ENCODE measurements at places on chromosomes 13 and 19. TPM values are rescaled to one million over a fixed set of nuclear protein-coding genes. Genes with fewer than 3 reads are reported as not detected.
A peak's percentile ranks its signal among the peaks of the same experiment; 100 is the strongest.

DNA sequence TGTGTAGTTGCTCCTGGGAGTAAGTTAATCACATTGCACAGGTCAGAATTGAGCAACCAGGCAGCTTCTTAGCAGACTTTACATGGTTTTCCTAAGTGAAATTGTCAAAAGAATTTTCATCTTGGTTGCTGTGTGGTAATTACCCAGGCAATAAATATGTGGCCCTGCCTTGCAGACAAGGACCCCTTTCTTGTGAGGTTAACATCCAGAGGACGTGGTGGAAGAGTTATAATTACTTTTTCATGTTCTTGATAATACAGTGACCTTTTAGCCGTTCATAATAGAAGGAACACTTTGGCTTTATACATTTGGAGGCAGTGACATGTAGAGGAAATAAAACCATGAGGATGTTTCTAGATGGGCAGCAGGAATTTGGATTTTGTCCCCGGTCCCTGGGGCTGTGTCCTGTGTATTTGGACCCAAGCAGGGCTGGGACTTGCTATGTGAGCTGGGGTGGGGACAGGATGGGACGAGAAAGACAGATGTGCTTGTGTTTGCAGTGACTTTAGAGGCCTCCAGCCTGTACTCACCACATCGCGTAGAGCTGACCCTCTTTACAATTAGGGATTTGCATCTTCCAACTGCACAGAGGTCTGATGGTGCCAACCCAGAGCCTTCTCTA lies 156.2 kb downstream of the STK24 start:
- peaks cover 8% of the 10 kb centered on the region for H3K4me1 ChIP-seq
- DNase-seq = no peak

DNA sequence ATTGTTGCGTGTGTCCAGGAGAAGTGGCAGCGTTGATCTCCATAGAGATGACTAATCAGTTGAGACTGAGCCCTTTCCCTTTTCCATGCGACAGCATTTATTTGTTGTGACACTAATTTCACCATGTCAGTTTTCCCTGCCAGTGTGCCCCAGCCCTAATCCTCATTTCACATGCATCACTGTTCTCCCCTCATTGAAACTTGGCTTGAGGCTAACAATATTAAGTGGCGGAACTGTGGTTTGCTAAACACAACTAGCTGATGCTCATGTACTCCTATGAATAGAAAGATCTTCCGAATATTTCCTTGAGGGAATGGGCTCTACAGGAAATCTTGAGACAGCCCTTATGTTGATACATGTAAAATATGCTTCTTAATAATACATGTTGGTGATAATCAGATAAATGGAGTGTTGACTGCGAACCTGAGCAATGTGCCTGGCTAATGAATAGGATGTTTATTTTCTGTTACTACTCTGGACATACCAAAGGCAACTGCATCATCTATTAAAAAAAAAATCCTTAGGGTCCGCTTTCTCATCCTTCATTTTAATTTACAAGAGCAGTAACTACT lies 258.6 kb downstream of the ATP8A2 start:
- DNase-seq = no peak
- H3K27ac ChIP-seq = no peak overlapping the region
- H3K4me3 ChIP-seq = no peak overlapping the region
- H3K36me3 ChIP-seq = no peaks in the 10 kb centered on the region
- no peaks in the 10 kb centered on the region for H3K4me1 ChIP-seq

DNA sequence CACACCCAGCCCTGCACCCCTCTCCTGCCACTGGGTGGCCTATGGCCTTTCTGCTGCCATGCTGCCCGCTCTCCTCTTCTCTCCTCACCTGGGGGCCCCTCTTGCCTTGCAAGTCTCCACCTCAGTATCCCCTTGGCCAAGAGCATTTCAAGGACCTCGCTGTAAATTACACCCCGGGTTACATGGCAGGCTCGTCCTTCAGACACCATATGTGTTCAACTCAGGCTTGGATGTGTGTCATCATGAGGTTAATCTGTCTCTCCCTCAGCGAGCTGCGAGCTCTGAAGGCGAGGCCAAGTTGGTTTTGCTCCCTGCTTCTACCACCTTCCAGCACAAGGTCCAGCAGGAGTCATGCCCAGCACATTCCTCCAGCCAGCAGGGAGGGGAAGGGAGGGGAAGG lies 74.8 kb upstream of the TM9SF2 start:
- no peaks in the 10 kb centered on the region for H3K36me3 ChIP-seq
- H3K4me1 ChIP-seq = no peaks in the 10 kb centered on the region
- DNase-seq = no peak
- no peak overlapping the region for H3K4me3 ChIP-seq

DNA sequence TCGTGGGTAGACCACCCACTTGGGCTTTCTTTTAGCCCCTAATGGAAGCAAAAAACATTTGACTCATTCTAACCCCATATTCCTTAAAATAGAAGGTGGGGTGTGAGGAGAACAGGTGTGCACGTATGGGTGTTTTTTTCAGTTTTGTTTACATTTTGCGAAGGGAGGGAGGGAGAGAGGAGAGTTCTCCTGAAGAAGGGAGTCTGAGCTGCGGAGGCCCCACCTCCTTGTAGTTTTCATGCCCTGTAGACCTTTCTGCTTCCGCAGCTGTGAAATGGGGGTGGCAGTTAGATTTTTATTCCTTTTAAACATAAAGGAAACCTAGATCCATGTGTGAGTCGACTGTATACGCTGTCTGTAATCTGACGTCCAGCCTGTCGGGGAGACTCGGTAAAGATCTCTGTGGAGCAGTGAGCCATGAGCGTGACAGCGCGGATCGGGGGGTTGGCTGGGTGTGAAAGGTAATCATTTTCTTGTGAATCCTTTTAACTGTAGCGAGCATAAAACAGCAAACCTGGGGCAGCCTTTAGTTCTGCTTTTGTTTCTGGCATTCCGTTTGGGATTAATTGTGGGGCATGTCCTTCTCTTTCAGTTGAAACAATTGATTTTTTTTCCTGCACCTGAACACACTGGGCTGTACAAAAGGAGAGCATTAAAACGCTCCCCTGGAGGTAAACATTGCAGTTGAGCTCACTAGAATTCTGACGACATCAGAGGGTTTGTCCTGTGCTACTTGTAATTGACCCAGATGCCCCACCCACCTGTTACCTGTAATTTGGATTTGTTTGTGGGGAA lies 2.3 kb downstream of the UPF1 start:
- no peaks in the 10 kb centered on the region for H3K36me3 ChIP-seq
- H3K27ac ChIP-seq = peak overlapping the region; percentile 24
- DNase-seq = peak; percentile 61
- H3K27me3 ChIP-seq = no peaks in the 10 kb centered on the region
- H3K4me1 ChIP-seq = peaks cover 2% of the 10 kb centered on the region

Gene LYL1
- polyA plus RNA-seq = 0.67 TPM

Gene DGKH
- 4.5 TPM for polyA plus RNA-seq

Gene C1QTNF9B
- 0.49 TPM for polyA plus RNA-seq

Gene ZNF491
- 1.9 TPM for polyA plus RNA-seq

Gene LIG1
- 31.8 TPM for polyA plus RNA-seq

Gene PNMA8B
- not detected for polyA plus RNA-seq

Gene FOXA3
- polyA plus RNA-seq = 33.6 TPM

Data from small intestine (tissue), 16 donors.